Progenitor cell of endocrine pancreas (in vitro differentiated cells): ENCODE measurements at places on chromosomes 11 and 22.

- DNase-seq: no peak
Observed at GRCh38 chr11:19594326-19594725, 118.3 kb upstream of the NAV2 start.

DNA sequence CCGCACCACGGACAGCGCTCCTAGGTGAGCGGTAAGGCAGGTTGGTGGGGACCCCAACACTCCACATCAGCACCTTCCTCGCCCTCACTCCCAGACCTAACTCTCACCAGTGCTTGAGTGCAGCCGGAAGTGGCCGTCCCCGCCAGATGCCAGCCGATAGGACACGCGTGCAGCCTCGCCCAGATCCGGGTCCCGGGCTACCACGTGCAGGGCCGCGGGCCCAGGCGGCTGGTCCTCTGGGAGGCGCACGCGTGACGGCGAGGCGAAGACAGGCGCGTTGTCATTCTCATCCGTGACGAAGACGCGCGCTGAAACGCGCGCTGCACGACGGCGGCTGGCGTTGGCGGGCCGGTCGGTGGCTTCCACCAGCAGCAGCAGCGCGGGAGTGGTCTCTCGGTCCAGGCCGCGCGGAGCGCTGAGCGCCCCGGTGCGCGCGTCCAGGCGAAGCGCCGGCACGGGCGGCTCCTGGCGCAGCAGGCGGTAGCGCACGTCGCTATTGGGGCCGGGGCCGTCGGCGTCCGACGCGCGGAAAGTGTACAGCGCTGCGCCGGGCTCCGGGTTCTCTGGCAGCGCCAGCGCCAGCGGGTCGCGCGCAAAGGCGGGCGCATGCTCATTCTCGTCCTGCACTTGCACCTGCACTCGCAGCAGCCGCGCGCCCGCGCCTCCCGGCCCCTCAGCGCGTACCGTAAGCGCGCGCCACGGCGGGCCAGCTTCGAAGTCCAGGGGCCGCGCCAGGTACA lies 10.8 kb upstream of the TPP1 start:
- no peak for DNase-seq

DNA sequence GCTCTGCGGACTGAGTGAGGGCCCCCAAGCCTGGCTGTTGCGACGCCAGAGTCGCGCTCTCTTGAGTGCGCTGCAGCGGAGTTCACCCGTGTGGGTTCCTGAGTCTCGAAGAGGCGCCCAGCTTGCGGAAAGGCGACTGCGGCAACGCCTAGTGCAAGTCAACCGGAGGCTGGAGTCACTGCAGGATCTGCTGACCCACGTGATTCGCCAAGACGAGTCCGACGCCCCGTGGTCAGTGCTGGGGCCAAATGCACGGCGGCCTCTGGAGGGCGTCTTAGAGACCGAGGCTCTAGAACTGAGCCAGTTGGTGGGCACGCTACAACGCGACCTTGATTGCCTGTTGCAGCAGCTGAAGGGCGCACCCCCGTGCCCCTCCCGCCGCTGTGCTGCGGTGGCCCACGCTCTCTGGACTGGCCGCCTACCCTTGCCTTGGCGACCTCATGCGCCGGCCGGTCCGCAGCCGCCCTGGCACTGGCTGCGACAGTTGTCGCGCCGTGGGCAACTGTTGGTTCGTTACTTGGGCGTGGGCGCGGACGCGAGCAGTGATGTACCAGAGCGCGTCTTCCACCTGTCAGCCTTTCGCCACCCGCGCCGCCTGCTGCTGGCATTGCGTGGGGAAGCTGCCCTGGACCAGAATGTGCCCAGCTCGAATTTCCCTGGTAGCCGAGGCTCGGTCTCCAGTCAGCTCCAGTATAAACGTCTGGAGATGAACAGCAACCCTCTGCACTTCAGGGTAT lies 32.6 kb downstream of the RRP8 start:
- no peak for DNase-seq

GRCh38 chr11:18726040-18726439 lies at the start of gene IGSF22:
Gene IGSF22, minus strand, starts transcription at chr11:18726188. Its CDS starts 1,952 bp downstream, at chr11:18724236.
- DNase-seq: no peak

GRCh38 chr11:58923300-58923788 lies 15.9 kb upstream of the GLYATL1 start:
- DNase-seq: no peak
